ENCODE measurements at places on chromosomes 3 and 15.

- no peak for DNase-seq
These were observed 22.2 kb upstream of the FBN1 start for GRCh38 chr15:48667701-48668100.

- DNase-seq: no peak
These were observed 69.8 kb downstream of the TNFAIP8L3 start for GRCh38 chr15:51024735-51025453.

GRCh38 chr15:92621972-92622533, 33.5 kb downstream of the FAM174B start:
- no peak for DNase-seq

DNA sequence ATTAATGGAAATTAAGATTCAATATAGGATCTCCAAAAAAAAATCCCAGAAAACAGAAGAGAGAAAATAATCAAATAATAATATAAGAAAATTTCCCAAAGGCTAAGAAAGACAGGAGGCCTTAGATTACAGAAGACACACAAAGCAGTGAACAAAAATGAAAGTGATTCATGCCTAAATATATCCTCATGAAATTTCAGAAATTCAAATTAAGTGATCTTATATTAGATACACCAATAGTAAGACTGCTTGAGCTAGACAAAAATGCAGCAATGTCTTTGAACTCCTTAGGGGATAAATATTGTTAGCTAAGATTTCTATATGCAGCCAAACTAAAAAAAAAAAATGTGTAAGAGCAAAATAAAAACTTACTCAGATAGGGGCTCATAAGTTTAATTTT, 44.6 kb upstream of the ARPP21 start:
- no peak for DNase-seq

DNA sequence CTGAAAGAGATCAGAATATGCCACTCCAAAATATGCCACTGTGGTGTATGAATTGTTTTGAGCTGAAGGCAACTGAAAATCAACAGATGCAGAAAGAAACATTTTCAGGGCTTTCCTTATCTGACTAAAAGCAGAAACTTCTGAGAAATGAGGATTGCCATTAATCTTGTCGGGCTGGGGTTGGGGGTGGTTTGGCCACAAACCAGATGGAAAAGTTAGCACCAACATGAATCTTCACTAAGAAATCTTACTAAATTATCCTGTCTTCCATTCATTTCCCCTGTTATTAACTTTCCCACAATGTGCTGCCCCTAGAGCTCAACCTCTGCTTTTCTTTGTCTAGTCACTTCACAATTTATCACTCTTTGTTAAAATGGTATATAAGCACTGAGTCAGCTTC, 229.9 kb upstream of the GADL1 start:
- DNase-seq: no peak

DNA sequence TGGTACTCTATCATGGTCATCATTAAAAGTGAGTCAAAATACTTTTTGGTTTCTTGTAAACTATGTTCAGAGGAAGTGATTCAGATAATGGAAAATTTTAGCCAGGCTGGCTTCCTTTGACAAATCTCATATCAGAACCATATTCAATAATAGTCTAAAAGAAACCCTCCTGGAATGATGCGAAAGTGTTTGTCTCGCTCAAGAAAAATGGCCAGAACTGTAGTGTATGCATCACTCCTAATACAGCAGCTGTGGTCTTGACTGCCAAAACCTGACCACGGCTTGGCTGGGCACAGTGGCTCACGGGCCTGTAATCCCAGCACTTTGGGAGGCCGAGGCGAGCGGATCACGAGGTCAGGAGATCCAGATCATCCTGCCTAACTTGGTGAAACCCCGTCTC, 35.6 kb upstream of the KCNMB2 start:
- no peak for DNase-seq

DNA sequence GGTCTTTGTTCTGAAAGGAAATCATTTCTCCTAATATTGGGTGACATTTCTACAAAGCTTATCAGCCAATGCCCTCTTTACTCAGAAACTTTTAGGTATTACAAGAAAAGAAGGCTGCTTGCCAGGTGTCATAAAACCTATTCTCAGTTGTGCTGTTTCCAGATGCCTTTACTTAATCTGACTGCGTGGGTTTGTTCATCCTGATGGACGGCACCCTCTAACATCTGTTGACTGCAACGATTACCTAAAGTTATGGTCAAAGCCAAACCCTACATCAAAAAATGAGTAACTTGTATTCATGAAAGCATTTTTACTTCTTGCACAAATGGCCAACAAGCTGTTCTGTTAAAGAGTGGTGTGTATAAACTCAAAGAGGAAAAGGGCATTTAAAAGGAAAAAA, 207.7 kb upstream of the PDZRN3 start:
- no peak for DNase-seq

GRCh38 chr3:161356287-161356686, 15.0 kb downstream of the SPTSSB start:
- no peak for DNase-seq

DNA sequence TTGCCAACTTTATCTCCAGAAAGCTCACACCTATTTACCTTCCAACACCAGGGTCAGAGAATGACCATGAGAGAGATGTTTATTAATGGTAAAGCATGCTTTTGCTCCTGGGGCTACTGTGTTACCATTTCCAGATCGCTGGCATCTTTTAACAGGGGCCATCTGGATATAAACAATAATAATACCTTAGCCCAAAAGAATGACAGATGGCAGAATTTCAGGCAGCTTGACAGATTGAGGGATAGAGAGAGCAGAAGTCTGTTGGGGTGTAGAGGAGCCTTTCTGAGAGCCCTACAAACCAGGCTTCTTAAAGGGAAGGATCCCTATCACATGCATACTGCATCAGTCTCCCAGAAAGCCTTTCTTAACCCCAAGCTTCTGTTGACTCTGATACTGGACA, 17.7 kb downstream of the RBP1 start:
- no peak for DNase-seq

GRCh38 chr15:48402427-48403177, 71.4 kb downstream of the DUT start:
- DNase-seq: no peak

- DNase-seq: no peak
These were observed 116.7 kb upstream of the PRTG start for GRCh38 chr15:55859681-55860080.

- no peak for DNase-seq
These were observed 181.4 kb downstream of the SMAD6 start for GRCh38 chr15:66883284-66883911.

GRCh38 chr3:136728918-136729317, 23.3 kb downstream of the STAG1 start:
- DNase-seq: no peak

DNA sequence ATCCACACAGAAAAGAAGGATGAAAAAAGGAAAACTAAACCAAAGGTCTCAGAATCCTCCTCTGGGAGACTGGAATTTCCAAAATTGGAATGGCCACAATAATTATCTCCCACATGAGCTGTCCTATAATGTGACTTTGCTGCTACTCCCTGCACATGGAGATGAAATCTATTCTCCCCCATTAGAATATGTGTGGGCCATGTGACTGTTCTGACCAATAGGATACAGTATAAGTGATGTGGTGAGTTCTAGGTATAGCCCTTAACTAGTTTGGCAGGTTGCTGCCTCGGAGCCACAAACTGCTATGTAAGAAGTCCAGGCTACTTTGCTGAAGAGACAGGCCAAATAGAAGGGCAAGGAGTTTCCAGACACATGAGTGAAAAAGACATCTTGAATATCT, 5.2 kb downstream of the TRIM59 start:
- no peak for DNase-seq

- no peak for DNase-seq
These were observed 75.3 kb downstream of the ST8SIA2 start for GRCh38 chr15:92468991-92469390.
